Stimulated activated CD4-positive, alpha-beta T cell treated with anti-CD3 and anti-CD28 coated beads, TNF-alpha, amount 100 ng/mL, for 48 hours (primary cell): ENCODE measurements at places on chromosomes 6 and 20.

GRCh38 chr20:37231947-37232630, 29.5 kb downstream of the GHRH start:
- no peak for DNase-seq

DNA sequence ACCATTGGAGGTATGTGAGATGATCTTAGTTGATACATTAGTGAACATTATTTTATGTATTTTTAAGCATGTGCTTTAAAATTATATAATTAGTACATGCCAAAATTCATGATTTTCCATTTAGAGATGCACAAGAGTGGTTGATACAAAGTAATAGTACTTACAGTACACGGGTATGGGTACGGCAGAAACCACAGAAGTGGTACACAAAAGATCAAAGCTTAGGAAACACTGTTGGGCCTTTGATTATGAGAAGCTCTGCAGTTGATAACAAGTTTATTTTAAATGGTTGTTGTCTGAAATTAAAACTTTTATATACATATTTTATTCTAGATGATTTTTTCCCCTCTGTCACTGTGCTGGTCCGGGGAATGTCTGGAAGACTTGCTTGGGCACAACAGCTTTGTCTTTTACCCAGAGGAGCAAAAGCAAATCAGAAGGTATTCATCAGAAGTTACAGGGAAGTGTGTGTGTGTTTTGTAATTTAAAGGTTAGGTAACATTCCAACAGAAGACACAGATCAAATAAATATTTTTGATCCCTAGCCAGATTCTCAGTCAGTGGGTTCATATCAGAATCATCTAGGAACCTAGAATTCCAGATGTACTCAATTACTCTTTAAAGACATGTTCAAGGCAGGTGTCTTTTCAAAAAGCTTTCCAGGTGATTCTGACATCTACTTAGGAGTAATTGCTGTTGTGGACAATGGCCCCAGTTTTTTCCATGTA, 32.5 kb upstream of the ADIG start:
- DNase-seq = no peak

DNA sequence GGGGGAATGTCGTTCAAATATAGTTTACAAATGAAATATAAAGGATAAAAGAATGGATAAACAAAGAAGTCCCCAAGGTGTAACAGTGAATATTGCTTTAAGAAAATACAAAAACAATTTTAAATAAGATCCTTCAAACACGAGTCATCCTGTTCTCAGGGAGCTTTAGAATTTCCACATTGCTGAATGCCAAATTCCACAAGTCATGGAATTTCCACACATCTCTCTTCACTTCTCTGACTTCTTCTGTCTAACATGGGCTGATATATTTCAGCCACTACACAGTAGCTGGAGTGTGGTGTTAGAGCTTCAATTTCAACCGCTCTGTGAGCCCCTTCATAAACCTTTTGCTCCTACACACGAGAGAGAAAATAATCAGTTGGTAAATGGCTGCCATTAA, 28.0 kb downstream of the IL22RA2 start:
- no peak for DNase-seq

GRCh38 chr20:37903317-37904007, 535 bp downstream of the VSTM2L start:
- no peak for DNase-seq

- no peak for DNase-seq
These were observed 16.1 kb upstream of the TNFAIP3 start for GRCh38 chr6:137850816-137851602.

- no peak for DNase-seq
These were observed 80.3 kb downstream of the ASXL1 start for GRCh38 chr20:32438331-32438858.
